Nucleus accumbens (tissue), 56 donors: ENCODE measurements at places on chromosomes 5 and 9.

GRCh38 chr5:143717400-143717799 lies 94.6 kb upstream of the HMHB1 start:
- DNase-seq: no peak

- DNase-seq: no peak
Observed at GRCh38 chr9:93278144-93278543, 94.2 kb downstream of the WNK2 start.

- no peak for DNase-seq
Observed at GRCh38 chr5:59157068-59157467, 574.2 kb downstream of the RAB3C start.

GRCh38 chr5:1155191-1156032 lies 43.5 kb upstream of the SLC12A7 start:
- DNase-seq: no peak

DNA sequence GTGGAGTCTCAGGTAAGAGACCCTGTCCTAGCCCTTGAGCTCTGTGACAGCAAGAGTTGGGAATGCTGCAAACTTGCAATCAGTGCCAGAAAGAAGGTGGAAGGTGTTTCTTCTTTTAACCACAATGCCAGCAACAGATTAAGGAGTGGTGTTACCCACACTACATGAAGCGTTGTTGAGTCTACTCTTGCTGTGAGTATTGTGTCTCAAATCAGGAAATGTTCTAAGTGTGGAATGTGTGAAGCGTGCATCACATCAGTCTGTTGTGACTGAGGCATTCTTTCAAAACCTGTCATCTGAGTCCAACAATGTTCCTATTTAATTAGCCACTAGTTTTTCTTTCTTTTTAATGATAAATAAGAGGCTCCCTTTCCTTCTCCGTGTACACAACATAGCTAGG lies 2.9 kb upstream of the LURAP1L start:
- no peak for DNase-seq

GRCh38 chr5:178466342-178466741 lies 123.9 kb downstream of the COL23A1 start:
- DNase-seq: no peak

GRCh38 chr5:148020257-148020988 lies 43.4 kb upstream of the SPINK5 start:
- no peak for DNase-seq

- no peak for DNase-seq
Observed at GRCh38 chr9:114266969-114267368, 55.9 kb upstream of the ORM1 start.

GRCh38 chr5:62257020-62257367 lies 49.0 kb upstream of the KIF2A start:
- DNase-seq: no peak

DNA sequence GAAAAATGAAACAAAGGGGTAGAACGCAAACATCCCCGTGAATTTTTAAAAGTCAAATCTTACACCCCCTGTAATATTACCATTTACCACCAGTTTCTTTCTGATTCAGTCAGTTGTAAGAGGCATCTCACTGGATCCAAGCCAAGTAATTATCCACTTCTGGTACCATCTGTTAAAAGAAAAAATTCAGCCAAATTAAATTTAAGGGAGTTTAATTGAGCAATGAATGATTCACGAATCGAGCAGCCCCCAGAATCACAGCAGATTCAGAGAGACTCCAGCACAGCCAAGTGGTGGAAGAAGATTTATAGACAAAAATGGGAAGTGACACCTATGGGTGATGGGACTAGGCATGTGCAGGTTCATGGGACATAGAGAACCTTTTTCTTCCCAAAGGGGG lies 29.9 kb upstream of the MTMR12 start:
- no peak for DNase-seq

DNA sequence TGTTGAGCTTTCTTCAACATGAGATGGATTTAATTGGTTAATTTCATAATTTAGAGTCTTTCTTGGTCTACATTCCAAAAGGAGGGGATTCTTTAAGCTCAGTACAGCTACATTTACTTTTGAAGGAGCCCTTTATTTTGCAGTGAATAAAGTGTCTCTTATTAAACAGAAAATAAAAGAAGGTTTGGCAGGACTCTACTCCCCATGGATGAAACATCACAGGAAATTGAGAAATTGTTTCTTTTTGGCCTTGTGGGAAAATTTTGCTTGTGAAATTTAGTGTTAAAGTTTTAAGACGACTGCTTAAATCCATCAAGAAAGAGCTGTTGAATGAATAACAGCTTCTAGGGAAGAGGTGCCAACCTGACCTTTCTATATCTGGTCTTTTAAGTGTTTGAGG lies 187.7 kb downstream of the NTRK2 start:
- no peak for DNase-seq

DNA sequence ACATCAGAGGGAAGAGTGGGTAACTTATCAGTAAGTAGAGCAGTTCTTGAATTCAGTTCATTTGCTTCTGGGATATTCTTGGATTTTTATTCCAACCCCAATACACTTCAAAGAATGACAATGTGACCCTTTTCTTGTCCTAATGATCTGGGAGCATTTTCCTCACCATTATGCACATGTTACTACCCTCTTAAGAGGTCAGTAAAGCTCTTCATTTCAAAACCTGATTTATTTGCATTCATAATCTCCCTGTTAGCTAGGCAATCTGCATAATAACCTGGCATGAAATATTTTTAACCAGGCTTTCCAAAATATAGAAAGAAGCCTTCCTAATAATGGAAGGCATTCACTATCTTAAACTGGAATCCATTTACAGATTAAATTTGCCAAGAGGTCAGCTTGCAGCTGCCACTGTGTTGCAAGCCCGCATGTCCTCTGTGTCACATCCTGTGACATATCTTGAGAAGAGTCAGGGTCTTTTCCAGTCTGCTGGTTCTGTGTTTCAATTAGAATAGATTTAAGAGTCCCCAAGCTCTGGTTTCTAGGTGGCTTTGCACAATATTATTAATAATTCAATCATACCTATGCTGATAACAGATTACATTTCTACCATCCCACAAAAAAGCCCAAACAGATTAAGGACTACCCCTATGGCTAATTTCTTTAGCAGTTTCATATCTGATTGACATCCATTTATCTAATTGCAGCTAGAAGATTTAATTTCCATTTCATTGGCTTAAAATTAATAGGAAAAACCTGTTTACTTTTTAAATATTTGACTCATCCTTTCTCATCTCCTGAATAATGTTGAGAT lies 30.9 kb upstream of the PPP2R2B start:
- DNase-seq: no peak

GRCh38 chr5:143066556-143067281 lies 296.5 kb downstream of the ARHGAP26 start:
- DNase-seq: no peak

GRCh38 chr5:4370218-4370617 lies 769.9 kb upstream of the ADAMTS16 start:
- DNase-seq: no peak

DNA sequence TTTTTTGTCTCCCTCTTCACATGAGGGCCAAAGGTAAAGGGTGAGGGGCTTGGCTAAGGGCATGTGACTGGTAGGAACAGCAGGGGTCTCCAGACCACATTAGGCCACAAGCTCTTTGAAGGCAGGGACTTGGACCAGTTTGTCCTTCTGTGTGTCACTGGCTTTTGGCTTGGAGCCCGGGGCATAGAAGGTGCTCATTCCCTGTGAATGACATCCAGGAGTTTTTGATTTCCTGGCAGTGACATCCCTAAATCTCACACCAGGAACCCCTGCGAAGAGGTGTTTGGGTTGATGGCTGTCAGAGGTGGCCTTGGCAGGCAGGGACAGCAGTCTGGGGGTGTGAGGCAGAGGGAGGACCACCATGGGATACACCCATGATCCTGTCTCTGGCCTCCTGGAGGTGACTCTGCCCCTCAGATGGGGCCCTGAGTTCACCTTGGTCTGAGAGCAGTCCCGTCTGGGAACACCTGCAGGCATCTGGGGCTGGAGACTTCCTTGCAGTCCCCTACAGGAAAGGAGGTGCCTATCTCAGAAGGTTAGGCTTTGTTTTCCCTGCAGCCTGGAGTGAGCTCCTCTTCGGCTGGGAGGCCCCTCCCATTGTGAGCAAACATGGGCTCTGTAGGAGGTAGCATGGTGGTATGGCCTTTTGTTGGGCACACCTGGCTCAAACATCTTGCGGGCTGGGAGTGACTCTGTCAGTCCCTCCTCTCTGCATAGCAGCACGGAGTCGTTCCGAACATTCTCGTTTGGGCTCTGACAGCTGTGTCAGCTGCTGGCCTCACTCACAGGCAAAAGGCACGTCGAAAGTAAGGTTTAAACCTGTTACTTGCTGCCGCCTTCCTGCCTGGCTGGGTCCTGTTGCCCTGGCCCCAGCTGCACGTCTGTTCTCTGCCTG lies 38.6 kb upstream of the PITX1 start:
- no peak for DNase-seq

DNA sequence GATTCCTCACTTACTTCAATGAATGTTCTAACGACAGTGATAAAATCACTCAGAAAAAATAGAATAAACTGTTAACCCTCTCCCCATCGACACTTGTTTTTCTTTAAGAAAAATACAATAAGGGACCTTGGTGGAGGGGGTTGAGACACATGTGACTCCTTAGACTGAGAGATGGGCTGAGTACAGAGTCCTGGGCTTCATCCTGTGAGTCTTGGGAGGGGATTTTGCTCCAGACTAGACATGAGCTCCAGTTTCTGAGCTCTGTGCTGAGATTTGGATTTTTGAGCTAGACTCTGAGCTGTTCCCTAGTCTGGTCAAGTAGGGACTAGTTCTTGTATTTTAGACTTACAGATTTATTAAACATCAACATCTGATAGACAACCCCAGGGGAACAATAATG lies 241.5 kb upstream of the MVB12B start:
- no peak for DNase-seq

DNA sequence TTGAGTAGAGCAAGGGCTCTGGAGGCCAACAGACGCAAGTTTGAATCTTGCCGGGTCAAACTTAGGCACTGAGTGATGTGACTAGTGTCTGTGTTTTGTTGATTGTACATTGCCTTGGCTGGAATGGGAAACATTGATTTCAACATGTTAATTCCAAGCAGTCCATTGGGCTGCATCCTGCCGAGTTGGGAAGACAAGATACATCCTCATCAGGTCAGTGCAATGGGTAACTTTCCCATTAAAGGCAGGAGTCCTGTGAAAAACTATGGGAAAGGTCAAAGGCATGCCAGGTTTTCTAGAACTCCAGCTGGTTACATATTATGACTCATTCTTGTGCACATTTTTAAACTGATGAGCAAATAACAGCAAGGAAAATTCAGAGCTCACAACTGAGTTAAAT lies 126.5 kb upstream of the ABCA1 start:
- DNase-seq: no peak

- no peak for DNase-seq
Observed at GRCh38 chr5:141558150-141558549, 60.6 kb downstream of the DIAPH1 start.

DNA sequence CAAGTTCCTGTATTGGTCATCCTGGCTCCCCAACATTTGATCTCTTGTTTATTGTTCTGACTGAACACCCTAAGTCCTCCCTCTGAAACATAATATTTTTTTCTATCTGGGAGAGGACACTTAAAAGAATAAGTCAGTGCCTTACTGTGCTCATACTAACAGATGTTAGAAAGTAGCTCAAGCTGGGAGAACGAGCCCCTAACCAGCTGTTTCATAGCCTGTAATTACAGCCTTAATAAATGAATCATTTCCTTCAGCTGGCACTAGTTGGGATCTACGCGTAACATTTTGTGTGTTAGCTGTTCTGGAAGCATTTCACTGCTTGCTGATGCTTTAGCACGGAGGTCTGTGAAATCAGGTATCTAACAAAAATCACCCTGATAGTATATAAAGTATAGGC lies 345.9 kb upstream of the RIOK2 start:
- DNase-seq: no peak

DNA sequence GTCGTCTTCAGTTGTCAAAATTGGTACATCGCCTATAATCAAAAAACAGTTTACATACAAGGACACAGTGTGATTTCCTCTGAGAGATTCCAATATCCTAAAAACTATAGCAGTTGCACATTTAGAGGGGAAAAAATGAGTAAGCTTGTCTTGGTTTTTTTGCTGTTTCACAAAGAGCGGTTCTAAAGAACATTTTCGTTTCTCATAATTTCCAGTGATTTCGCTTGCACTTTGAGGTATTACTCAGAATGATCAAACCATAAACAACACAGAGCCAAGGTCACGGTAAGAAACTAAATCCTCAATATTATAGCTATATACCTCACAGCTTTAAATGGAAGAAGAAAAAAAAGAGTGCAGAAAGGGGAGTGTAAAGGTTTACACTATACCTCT lies 861 bp downstream of the MTX3 start:
- no peak for DNase-seq

DNA sequence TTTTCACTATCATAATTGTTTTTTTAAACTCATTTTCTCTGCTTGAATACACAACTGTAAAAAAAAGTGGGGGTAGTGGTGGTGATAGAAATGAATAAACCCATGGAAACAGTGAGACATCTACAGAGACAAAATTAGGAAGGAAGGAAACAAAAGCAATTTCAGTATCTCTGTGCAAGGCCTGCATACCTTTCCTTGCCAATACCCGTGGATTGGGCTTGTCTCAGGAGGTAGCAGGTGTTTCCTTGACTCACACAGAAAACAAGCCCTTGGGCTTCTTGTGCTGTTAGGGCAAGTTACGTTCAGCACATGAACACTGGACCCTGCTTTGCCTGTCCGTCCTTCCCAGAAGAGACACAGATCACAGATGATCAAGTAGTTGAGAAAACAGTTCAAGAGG lies 372.2 kb downstream of the ZSWIM6 start:
- DNase-seq: no peak

GRCh38 chr5:179375831-179376365 lies 30.6 kb upstream of the ADAMTS2 start:
- no peak for DNase-seq

- DNase-seq: peak; percentile 46
Observed at GRCh38 chr9:130846487-130847305, 11.6 kb downstream of the ABL1 start.

- no peak for DNase-seq
Observed at GRCh38 chr5:162816816-162817215, 620.6 kb upstream of the CCNG1 start.

DNA sequence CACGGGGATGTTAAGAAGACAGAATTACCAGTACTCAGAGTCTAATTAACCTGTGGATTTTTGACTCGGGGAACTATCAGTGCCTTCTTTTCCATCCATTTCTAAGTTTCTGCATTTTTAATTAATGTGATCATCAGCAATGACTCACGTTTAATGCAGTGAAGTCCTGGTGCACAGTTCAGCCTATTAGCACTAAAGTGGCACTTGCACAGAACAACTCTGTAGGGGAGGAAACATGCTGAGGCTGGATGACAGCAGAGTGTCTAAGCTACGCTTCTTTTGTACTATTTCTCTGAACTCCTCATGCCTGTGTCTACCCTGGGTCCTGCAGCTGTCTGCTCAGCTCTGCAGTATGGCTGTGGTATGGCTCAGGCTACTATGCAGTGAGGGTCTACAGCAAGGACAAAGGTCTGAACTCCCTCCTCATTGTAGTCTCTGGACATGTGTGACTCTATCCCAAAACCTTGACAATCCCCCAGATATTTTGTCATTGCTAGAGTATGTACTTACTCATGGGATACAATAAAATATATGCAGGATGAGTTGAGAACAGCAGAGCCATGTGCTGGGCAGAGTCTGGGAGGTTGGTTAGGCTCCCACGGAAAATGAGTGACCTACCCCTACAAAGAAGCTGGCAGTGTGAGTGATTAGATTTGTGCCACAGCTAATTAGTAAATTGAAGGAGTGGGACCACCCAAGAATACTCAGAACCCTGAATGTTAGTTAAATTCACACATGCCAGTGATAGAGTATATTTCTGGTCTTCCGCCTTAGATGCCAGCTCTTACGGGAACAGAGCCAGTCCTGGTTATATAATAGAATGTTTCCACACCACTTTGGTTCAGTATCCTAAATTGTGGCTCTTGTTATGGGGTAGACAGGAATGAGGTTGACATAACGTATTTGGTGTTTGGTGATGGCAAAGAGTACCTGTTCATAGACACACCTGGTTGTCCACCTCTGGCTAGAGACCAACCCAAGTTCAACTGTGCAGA lies 148.0 kb downstream of the GHR start:
- no peak for DNase-seq
